ENCODE measurements at places on chromosomes 4 and X. TPM values are rescaled to one million over a fixed set of nuclear protein-coding genes. Genes with fewer than 3 reads are reported as not detected.

The CSAG1 gene
- total RNA-seq = not detected

The SASH3 gene
- total RNA-seq = 41.2 TPM

- no peaks in the 10 kb centered on the region for H3K36me3 ChIP-seq
- peak; percentile 80 for DNase-seq
- peaks cover 10% of the 10 kb centered on the region for H3K4me1 ChIP-seq
Observed at GRCh38 chrX:130091980-130092522, 18.2 kb downstream of the ELF4 start.

DNA sequence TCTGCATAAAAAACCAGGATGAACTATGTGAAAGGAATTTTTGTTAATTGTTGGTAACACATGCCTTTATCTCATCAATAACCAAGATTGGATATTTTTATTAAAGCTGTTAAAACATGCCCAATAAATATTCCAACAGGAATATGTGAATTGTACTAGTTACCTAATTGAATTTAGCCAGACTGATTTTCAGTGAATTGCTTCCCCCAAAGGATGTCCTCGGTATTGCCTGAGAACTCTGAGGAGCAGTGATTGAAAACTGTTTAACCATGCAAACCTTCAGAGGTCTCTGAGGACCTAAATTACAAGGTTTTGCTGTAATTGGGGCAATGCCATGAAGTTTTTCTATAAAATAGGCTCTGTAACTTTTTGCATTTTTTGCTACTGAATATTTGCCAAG lies 66.6 kb downstream of the BLTP1 start:
- H3K4me3 ChIP-seq = no peak overlapping the region
- H3K4me1 ChIP-seq = no peaks in the 10 kb centered on the region
- DNase-seq = no peak
- H3K27ac ChIP-seq = no peak overlapping the region
- H3K27me3 ChIP-seq = no peaks in the 10 kb centered on the region

DNA sequence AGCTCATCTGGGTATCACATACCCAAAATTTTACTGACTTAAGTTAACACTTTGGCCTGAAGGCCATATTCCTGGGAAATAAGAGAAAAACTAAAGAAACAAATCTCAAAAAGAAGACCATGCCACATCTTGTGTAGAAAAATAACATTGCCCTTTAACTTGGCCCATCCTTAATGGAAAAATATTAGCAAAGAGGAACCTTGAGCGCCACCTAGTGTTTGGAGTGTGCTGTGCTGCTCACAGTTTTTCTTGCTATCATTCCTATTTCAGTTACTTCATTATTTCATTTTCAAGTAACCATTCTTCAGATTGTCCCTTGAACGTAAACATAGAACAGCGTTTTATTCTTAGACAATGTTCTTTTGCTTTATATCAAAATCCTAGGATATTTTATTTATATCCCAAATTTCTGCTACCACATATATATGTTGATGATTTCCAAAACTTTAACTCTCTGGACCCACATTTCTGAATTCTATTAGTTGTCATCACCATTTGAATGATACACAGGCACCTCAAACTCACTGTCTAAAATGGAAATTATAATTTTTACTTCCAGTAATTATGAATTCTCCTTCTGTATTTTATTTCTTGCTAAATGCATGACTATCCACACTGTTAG lies 999.0 kb upstream of the ADGRL3 start:
- H3K27ac ChIP-seq = no peak overlapping the region
- no peaks in the 10 kb centered on the region for H3K36me3 ChIP-seq
- no peak for DNase-seq
- no peaks in the 10 kb centered on the region for H3K4me1 ChIP-seq
- H3K27me3 ChIP-seq = no peaks in the 10 kb centered on the region
- H3K4me3 ChIP-seq = no peak overlapping the region

- DNase-seq = no peak
- H3K4me1 ChIP-seq = no peaks in the 10 kb centered on the region
- H3K27me3 ChIP-seq = no peaks in the 10 kb centered on the region
- H3K4me3 ChIP-seq = no peak overlapping the region
Observed at GRCh38 chrX:30649859-30650258, 3.4 kb upstream of the GK start.

DNA sequence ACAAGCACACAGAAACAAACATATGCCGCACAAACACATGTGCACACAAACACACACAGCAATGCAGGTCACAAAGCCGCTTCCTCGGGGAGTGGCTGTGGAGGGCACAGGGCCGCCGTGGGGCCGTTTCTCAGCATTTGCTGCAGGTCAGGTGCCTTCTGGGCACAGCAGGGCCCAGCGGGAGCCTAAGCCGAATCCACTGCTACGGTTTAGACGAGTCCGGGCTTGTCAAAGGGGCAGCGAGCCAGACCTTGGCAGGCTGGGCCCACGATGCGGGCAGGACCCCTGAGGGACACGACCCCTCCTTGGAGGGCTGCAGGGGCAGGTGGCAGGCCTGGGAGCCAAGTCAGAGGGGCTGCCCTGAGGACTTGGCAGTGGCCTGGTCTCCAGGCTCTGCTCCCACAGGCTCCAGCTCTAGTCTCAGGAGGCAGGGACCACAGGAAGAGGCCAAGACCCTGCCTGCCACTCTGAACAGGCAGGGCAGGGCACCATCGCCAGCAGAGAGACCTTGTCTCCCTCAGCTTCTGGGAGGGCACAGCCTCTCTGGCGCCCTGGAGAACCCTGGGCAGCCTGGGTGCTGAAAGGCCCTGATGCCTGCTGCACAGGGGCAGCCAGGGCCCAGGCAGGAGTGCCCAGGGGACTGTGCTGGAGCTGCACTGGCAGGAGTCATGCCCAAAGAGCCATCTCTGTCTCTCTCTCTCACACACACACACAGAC lies 5.5 kb upstream of the ATP2B3 start:
- DNase-seq = no peak
- H3K4me3 ChIP-seq = no peak overlapping the region
- H3K27me3 ChIP-seq = no peaks in the 10 kb centered on the region

- no peak overlapping the region for H3K27ac ChIP-seq
- no peaks in the 10 kb centered on the region for H3K36me3 ChIP-seq
- no peaks in the 10 kb centered on the region for H3K4me1 ChIP-seq
- no peak for DNase-seq
Observed at GRCh38 chr4:56215901-56216300, 171.4 kb downstream of the AASDH start.

DNA sequence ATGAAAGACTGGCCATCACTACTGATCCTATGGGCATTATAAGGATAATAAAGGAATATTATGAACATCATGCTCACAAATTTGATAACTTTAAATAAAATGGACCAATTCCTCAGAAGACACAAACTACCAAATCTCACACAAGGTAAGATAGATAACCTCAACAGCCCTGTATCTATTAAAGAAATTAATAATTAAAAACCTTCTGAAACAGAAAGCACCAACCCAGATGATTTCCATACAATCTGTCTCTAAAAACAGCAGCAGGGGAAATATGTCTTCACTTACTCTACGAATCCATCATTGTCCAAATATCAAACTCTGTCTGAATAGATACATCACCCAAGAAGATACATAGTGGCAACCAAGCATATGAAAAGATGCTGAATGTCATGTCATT lies 55.2 kb downstream of the LCORL start:
- no peaks in the 10 kb centered on the region for H3K36me3 ChIP-seq
- no peak overlapping the region for H3K4me3 ChIP-seq
- no peak for DNase-seq

All from upper lobe of right lung (tissue), 1 donor.